Activated CD4-positive, alpha-beta T cell treated with anti-CD3 and anti-CD28 coated beads, Interleukin-2, amount 10 ng/mL, durations not matched to agents 7 days and 5 days (primary cell): ENCODE measurements at places on chromosomes 5 and 9.

DNA sequence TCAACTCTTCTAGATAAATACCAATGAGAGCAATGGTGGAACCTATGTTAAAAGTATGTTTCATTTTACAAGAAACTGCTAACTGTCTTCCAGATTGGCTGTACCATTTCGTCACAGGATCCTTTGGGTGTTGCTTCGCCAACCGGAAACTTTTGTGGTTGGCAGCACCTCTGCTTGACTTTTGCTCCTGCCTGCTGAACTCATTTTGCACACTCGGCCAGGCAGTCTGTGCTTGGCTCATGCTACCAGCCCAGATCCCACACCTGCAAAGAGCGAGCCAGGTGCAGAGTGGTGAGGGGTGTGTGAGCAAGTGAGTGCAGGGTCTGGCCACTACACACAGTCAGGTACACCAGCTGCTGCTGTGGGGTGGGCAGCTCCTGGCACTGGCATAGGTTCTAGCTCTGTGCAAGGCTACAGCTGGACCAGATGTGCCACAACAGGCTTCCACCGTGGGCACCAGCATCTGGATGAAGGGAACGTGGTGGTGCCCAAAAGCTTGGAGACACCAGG is 422.3 kb downstream of the PRR16 start:
- no peak for DNase-seq
- H3K4me3 ChIP-seq: no peak overlapping the region
- H3K4me1 ChIP-seq: no peaks in the 10 kb centered on the region
- H3K27me3 ChIP-seq: no peaks in the 10 kb centered on the region
- no peak overlapping the region for H3K27ac ChIP-seq

GRCh38 chr5:96616801-96617200 is 45.4 kb upstream of the CAST start:
- H3K27me3 ChIP-seq: peaks cover 20% of the 10 kb centered on the region
- no peak overlapping the region for H3K4me3 ChIP-seq
- H3K36me3 ChIP-seq: no peaks in the 10 kb centered on the region

DNA sequence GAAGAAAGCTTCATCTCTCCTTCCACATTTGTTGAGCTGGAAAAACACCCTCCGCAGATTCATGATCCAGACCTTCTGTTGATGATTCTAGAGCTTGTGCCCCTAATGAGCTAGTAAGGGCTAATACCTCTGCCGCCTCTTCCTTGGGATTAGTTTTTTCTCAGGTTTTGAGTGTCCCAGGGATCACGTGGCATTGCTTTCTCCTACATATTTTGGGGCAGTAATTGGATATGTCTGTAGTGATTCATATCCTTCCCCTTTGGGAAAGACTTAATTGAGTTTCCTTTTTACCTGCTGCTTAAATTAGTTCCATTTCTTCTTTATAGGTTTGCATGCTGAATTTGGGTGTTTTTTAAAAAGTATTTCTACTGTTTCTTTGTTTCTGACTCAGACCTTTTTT is 143.9 kb downstream of the GOLPH3 start:
- peaks cover 16% of the 10 kb centered on the region for H3K4me1 ChIP-seq
- no peaks in the 10 kb centered on the region for H3K36me3 ChIP-seq
- H3K27ac ChIP-seq: no peak overlapping the region

- H3K27ac ChIP-seq: no peak overlapping the region
- DNase-seq: no peak
- no peak overlapping the region for H3K4me3 ChIP-seq
- H3K36me3 ChIP-seq: no peaks in the 10 kb centered on the region
Observed at GRCh38 chr5:126591549-126591948, 3.5 kb downstream of the ALDH7A1 start.

- H3K27ac ChIP-seq: no peak overlapping the region
- peaks cover 1% of the 10 kb centered on the region for H3K36me3 ChIP-seq
- no peak for DNase-seq
- peaks cover under 1% of the 10 kb centered on the region for H3K4me1 ChIP-seq
Observed at GRCh38 chr9:128781187-128782070, 5.6 kb upstream of the TBC1D13 start.

DNA sequence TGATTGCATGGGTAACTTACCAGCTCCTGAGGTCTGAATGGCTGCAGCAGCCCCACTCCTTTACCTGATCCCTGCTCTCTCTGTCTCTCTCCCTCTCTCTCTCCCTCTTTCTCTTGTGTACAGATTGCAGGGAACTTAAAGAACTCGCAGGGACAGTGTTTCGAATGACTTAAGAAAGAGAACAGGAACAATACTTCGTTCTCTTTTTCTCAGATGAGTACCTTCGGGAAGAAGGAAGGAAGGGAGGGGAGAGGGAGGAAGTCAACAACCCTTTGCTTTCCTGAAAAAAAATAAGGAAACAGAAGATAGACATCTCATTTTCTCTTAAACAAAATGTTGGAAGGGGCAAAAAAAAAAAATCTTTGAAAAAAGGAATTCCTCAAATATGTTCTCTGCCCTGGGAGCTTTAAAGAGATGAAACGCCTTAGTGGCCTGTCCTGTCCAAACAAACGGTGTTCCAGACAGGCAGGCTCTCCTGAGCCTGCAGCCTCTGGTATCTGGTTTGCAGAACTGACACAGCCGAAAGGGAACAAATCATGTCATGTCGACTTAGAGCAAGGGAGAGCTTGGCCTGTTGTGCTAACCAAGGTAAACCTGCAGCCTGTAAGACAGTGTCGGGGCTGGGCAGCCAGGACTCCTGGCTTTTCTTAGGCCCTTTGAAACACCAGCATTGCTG is at the start of gene ZNF366:
ZNF366 (minus strand) TSS at position 180 of the 676 bp plus-strand sequence. CDS start 45,914 bp downstream, outside the sequence.
- DNase-seq: no peak
- H3K27me3 ChIP-seq: peaks cover 31% of the 10 kb centered on the region
- H3K27ac ChIP-seq: no peak within 1 kb of the TSS
- H3K4me3 ChIP-seq: no peak within 1 kb of the TSS
- no peaks in the 10 kb centered on the region for H3K36me3 ChIP-seq
- peaks cover 2% of the 10 kb centered on the region for H3K4me1 ChIP-seq

GRCh38 chr9:14159440-14160216 is 154.3 kb downstream of the NFIB start:
- no peaks in the 10 kb centered on the region for H3K36me3 ChIP-seq
- H3K4me3 ChIP-seq: no peak overlapping the region
- DNase-seq: no peak
- no peaks in the 10 kb centered on the region for H3K27me3 ChIP-seq

GRCh38 chr9:86978922-86979474 is 31.7 kb upstream of the GAS1 start:
- no peaks in the 10 kb centered on the region for H3K36me3 ChIP-seq
- no peak overlapping the region for H3K4me3 ChIP-seq
- H3K4me1 ChIP-seq: no peaks in the 10 kb centered on the region
- peaks cover 11% of the 10 kb centered on the region for H3K27me3 ChIP-seq
- H3K27ac ChIP-seq: no peak overlapping the region

GRCh38 chr9:79237861-79238260 is 333.9 kb upstream of the TLE4 start:
- H3K4me3 ChIP-seq: no peak overlapping the region
- H3K4me1 ChIP-seq: no peaks in the 10 kb centered on the region
- H3K36me3 ChIP-seq: no peaks in the 10 kb centered on the region

DNA sequence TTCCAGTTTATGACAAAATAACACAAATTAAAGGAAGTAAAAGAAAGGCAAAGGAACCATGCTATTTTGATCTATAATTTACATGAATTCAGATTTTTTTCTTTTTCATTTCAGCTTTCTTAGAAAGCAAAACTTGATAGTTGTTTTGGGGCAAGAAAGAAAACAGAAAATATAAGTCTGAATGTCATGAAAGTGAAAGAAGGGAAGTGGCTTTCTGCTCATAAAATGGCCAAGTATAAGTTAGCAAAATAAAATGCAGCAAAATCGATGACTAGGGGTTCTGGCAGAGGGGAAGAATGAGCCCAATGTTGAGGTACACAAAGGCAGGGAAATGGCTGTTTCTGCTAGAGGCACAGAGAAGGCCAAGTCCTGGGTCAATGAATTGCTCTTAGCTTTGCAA is 3.0 kb upstream of the IFNW1 start:
- peak overlapping the region; percentile 84 for H3K27ac ChIP-seq
- H3K36me3 ChIP-seq: peaks cover 59% of the 10 kb centered on the region
- peaks cover 45% of the 10 kb centered on the region for H3K4me1 ChIP-seq

GRCh38 chr5:104352954-104353353 is 790.4 kb upstream of the NUDT12 start:
- H3K36me3 ChIP-seq: no peaks in the 10 kb centered on the region
- no peaks in the 10 kb centered on the region for H3K4me1 ChIP-seq
- H3K27ac ChIP-seq: no peak overlapping the region

DNA sequence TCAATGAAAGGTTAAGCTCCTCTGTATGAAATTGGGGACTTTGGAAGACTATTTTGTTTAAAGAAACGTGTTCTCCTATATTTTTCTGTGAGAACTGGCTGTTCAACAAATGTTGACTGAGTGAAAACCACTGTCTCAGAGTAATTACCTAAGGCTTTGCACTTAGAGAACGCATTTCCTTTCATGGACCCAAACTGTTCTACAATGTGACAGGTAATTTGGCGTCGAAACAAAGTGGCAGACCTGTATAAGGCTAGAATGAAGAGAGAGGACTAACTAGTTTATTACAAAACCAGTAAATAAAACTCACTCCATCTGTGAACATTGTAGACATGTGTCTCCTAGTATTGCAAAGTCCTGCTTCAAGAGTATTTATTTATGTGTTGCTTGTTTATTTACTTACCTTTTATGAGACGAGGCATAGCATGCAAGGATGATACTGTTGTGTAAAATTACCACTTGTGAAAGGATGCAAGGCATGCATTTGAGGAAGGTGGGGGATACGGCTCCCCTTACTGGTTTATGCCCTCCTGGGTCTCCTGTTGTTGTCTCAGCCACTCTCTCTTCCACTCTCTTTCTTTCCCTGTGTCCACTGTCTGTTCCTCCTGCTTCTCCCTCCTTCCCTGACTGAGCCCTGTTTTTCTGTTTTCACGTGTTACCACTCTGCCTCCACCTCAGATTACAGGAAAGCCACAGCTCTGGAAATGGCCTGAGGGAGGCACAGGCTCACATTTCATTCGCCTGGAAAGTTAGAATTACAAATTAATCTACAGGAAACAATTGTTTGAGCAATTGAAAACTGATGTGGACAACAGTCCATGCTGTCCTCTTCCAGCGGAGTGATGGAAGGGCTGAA is 444.0 kb upstream of the ZNF608 start:
- H3K27me3 ChIP-seq: no peaks in the 10 kb centered on the region
- H3K4me1 ChIP-seq: no peaks in the 10 kb centered on the region
- H3K27ac ChIP-seq: no peak overlapping the region
- H3K4me3 ChIP-seq: no peak overlapping the region
- no peaks in the 10 kb centered on the region for H3K36me3 ChIP-seq

GRCh38 chr5:38653389-38653788 is 96.9 kb upstream of the LIFR start:
- peaks cover 16% of the 10 kb centered on the region for H3K27me3 ChIP-seq
- DNase-seq: no peak
- no peak overlapping the region for H3K4me3 ChIP-seq
- H3K4me1 ChIP-seq: peaks cover 9% of the 10 kb centered on the region
- H3K27ac ChIP-seq: no peak overlapping the region

DNA sequence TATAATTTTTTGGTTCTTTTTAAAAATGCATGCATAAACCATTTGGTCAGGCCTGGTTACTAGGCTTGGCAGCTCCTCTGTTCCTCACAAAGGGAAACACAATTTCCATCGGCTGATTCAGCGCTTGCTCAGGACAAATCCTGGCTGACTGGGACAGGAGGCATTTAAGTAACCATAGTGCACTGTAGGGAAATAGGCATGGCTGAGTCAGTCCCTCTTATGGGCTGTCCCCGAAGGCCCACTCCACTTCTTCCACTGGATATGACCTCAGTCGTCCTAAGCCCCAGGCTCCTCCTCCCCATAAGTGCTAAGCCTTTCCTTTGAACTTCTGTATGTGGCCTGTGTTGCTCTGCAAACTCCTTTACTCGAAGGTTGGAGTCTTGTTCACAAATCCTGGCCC is 71.2 kb upstream of the GLIS3 start:
- no peaks in the 10 kb centered on the region for H3K4me1 ChIP-seq
- DNase-seq: no peak
- H3K36me3 ChIP-seq: no peaks in the 10 kb centered on the region
- H3K27ac ChIP-seq: no peak overlapping the region
- H3K27me3 ChIP-seq: peaks cover 6% of the 10 kb centered on the region

- H3K4me1 ChIP-seq: peaks cover 5% of the 10 kb centered on the region
- no peaks in the 10 kb centered on the region for H3K36me3 ChIP-seq
- no peak overlapping the region for H3K27ac ChIP-seq
- H3K4me3 ChIP-seq: no peak overlapping the region
- peaks cover 41% of the 10 kb centered on the region for H3K27me3 ChIP-seq
Observed at GRCh38 chr9:87193925-87194868, 246.9 kb upstream of the GAS1 start.

- no peaks in the 10 kb centered on the region for H3K4me1 ChIP-seq
- H3K4me3 ChIP-seq: no peak overlapping the region
- H3K27me3 ChIP-seq: no peaks in the 10 kb centered on the region
- no peaks in the 10 kb centered on the region for H3K36me3 ChIP-seq
Observed at GRCh38 chr5:145237843-145238242, 597.3 kb downstream of the PRELID2 start.

DNA sequence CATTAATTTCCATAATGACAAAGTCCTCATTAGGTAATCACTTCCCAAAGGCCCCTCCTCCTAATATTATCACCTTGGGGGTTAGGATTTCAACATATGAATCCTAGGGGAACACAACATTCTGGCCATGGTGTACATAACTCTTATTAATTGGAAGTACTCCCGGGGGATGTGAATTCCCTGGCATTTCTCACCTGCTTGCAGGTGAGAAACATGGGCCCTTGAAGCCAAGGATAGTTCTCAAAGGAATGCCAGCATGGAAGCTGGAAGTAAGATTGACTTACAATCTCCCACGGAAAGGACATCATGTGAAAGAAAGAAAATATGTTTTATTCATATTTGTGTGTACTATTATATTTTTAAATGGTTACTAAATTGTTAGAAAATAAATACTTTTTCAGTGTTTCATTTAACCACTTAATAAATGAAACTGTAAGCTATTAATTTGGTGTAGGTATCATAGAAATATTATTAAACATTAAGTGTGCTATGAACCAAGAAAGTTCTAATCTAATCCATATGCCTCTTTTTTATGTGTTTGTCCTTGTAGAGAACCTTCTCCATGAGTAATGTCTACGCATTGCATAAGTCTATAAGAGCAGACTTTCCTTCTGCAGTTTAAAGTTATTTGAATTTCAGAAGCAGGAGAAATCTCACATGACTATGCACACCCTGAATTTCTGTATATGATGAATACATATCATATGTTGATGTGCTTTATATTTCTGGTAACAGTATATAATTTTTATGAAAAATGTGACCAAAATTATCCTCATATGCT is 59.4 kb downstream of the ANXA1 start:
- no peaks in the 10 kb centered on the region for H3K4me1 ChIP-seq
- DNase-seq: no peak
- H3K27me3 ChIP-seq: peaks cover 8% of the 10 kb centered on the region
- no peak overlapping the region for H3K4me3 ChIP-seq
- no peaks in the 10 kb centered on the region for H3K36me3 ChIP-seq

GRCh38 chr9:22405869-22406659 is 40.6 kb upstream of the DMRTA1 start:
- DNase-seq: no peak
- no peak overlapping the region for H3K4me3 ChIP-seq
- H3K36me3 ChIP-seq: no peaks in the 10 kb centered on the region

GRCh38 chr5:138869763-138870500 is 5.2 kb downstream of the LRRTM2 start:
- H3K27ac ChIP-seq: no peak overlapping the region
- H3K4me1 ChIP-seq: peaks cover 6% of the 10 kb centered on the region
- H3K27me3 ChIP-seq: peaks cover 31% of the 10 kb centered on the region
- no peak for DNase-seq
